Esophagus squamous epithelium (tissue), 5 donors: ENCODE measurements at places on chromosomes 5 and 9.

DNA sequence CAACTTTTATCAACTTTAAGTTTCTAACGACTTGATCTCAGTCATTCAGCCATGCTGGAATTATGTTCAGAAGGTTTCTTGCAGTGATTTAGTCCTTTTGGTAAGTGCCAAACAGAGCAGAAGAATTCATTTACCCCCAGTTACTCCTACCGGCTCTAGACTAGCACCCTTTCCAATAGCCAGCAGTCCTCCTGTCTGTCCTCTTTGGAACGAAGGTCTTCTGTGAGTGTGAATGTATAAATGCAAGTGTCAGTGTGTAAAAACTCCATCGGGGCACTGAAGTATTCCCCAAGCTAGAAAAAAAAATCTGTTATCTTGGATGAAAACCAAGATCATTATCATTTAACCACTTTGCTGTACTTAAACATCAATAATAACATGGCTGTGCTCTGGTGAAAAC lies 64.4 kb downstream of the GLIS3 start:
- no peak for DNase-seq

- DNase-seq: no peak
These were observed 6.3 kb upstream of the TNFSF15 start for GRCh38 chr9:114811966-114812636.

DNA sequence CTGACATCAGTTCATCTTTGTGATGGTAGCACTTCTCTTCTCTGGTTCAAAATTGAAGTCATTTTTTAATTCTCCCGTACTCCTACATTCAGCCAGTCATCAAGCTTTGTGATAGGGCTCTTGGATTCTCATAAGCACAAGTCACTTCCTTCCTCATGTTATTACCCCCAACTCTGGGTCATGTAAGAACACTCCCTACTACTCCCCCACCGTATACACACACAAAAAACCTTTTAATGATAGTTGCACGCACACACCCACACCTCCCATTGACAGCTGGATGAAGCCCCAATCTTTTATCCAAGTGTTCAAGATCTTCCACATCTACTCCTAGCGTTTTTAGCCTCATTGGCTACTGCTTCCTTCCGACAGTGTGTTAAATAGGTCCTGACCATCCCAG lies 16.8 kb downstream of the KDM3B start:
- no peak for DNase-seq

DNA sequence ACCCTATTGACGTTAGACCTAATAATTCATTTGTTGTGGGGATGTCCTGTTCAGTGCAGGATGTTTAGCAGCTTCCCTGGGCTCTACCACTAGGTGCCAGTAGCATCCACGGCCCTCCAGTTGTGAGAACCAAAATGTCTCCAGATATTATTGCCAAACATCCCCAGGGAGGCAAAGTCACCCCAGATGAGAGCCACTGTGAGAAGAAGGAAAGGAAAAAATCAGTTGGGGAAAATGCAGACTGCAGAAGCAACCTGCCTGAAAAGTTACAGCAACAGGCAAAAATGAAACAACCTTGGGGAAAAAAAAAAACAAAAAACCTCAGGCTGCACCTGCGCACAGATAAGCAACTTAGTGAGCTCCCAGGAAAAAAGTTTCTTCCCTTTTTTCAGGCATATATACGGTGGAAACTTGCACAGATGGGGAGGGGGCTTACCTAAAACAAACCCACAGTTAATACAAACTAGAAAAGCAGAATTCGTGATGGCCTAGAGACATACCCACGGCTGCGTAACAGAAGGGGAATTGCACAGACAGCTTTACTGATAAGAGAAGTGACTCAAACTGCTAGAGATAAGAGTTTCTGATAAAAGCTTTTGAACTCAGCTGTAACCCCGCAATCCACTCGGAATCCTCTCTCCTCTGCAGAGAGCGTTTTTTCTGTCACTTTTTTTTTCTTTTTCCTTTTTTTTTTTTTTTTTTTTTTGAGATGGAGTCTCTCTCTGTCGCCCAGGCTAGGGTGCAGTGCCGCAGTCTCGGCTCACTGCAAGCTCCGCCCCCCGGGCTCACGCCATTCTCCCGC lies 29.8 kb upstream of the FBP1 start:
- DNase-seq: no peak

DNA sequence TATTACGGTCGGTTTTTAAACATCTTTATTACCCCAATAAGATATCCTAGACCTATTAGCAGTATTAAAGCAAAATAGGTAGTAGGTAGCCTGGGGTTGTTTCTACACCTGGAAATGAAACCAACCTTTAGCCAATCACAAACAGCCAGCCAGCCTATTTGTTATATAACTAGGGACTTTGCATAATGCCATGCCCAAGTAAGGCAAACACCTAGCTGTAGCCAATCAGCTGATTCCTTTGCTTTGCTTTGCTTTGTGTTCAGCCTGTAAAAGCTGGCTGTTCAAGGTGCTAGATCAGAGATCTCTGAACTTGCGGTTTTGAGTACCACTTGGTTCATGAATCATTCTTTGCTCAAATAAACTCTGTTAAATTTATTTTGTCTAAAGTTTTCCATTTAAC lies 46.5 kb upstream of the SETD9 start:
- no peak for DNase-seq

- DNase-seq: no peak
These were observed 22.0 kb downstream of the NR5A1 start for GRCh38 chr9:124485201-124485600.

DNA sequence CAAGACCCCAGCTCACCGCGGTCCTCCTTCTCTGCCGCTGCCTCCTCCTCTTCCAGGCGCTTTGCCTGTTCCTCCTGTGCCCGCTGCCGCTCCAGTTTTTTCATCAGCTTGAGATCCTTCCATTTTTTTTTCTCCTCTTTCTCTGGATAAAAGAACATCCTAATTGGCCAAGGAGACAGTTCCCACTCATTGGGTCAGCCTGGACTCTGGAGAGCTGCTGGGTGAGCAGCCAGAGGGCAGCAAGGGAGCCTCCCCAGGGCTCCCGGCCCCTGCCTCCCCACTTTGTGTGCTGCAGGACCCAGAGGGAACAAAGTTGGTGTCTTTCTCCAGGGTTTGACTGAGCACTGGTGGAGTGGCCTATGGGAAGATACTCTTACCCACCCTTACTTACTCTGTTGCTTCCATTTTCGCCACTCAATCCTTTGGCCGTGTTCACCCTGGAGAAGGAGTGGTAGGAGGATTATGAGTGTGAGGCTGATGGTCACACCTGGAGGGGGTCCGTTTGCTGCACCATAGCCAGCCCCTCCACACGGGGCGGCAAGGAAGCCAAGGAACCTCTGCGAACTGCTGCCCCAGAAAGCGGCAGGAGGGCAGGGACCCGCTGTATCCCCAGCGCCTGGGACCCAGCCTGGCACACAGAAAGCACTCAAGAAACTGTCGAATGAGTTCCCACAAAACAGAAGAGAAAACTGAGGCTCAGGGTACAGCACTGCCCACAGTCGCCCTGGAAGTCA lies 708 bp downstream of the SPOUT1 start:
- DNase-seq: no peak
